ENCODE measurements at places on chromosomes 13 and 19.

GRCh38 chr13:33174491-33174890, 111.1 kb downstream of the STARD13 start:
- DNase-seq: no peak

- no peak for DNase-seq
Measured at GRCh38 chr13:103066781-103067345, 646 bp upstream of the SLC10A2 start.

GRCh38 chr13:27954406-27954851, 14.7 kb downstream of the CDX2 start:
- DNase-seq: no peak

- no peak for DNase-seq
Measured at GRCh38 chr19:15644066-15644741, 3.5 kb downstream of the CYP4F3 start.

- no peak for DNase-seq
Measured at GRCh38 chr19:19662871-19663255, 613 bp downstream of the ATP13A1 start.

GRCh38 chr19:27792576-27793127, 1420.3 kb downstream of the UQCRFS1 start:
- no peak for DNase-seq

- DNase-seq: no peak
Measured at GRCh38 chr13:97026531-97027161, 32.4 kb upstream of the OXGR1 start.

DNA sequence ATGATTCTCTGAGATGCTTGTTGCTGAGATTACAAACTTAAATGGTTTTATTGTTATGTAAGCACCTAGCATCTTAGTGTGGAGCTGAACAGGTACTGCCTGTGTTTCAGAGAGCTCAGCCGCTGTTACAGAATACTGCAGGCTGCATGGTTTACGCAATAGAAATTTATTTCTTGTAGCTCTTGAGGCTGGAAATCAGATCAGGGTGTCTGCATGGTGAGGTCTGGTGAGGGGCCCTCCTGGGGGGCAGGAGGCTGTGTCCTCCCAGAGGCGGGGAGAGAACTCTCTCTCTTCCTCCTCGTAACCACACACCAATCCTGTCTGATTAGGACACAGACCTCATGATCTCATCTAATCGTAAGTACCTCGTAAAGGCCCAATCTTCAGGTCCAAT, 13.1 kb downstream of the ATP11A start:
- no peak for DNase-seq

GRCh38 chr13:29853131-29853530, 2.7 kb upstream of the UBL3 start:
- no peak for DNase-seq

DNA sequence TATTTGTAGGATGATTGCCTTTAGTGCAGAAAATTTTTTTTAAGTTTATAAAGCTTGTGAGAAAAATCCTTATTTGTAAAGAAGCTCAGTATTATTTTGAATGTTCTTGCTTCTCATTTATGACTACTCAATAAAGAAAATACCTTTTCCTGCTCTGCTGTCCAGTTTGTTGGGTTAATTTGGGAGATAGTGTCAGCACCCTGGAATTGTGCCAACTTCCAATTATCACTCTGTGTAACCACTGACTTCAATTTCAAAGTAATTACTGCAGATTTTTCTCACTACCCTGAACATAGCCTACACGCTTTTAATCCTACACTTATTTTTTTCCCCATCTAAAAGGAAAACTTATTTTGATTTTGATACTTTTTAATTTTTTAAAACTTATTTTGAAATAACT, 93.1 kb downstream of the GGACT start:
- DNase-seq: no peak

- no peak for DNase-seq
Measured at GRCh38 chr19:34319230-34319585, 45.8 kb upstream of the GPI start.

- DNase-seq: no peak
Measured at GRCh38 chr13:49953560-49953959, 17.4 kb upstream of the SPRYD7 start.

DNA sequence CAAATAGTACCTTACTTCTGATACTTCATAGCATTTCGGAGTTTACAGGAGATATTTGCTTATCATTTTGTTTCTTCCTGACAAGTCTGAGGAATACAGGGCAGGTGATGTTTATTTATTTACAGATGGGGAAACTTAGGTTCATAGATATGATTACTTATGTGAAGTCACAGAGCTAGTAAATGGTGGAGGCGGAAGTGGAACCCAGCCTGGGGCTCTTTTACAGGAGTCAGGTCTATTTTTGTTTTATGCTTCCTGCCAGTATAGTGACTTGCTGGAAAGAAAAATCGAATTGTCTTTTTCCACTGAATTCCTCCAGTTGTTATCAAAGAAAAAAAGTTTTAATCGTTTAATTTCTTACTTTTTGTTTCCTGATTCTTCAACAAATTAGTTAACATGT, 66.5 kb downstream of the DGKH start:
- DNase-seq: no peak

DNA sequence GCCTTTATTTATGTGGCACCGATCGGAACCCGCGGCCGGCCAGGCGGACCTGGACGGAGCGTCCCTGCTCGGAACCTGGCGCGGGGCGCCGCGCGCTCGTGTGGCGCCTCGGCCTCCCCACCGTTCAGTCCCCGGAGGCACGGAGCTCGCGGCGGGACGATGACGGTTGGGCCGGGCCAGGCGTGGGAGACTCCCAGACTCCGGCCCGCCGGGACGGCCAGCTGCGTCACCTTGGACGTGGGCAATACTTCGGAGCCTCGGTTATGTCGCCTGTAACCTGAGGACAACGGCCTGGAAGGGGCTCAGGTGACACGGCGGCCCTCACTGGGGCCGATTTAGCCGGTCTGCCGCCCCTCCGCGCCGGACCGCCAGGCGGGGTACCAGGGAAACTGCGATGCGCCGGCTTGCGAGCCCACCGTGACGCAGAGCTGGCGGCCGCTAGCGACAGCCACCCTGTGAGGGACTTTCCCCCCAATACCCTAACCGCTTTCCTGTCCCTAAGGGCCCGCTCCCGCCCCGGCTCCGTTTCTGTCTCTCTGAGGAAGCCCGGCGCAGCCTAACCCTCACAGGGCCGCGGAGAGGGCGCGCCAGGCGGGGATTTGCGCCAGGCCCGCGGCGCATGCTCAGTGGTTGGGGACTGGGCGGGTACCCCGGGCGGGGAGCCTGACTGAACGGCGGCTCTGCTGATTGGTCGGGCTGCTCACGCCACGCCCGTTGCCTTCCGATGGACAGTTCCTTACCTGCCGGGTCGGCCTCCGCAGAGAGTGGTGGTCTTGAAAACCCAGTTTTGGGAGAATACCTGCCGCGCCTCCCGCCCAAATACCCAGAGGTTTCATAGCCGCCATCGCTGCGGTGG, 109.5 kb upstream of the DOCK9 start:
- peak; percentile 73 for DNase-seq

DNA sequence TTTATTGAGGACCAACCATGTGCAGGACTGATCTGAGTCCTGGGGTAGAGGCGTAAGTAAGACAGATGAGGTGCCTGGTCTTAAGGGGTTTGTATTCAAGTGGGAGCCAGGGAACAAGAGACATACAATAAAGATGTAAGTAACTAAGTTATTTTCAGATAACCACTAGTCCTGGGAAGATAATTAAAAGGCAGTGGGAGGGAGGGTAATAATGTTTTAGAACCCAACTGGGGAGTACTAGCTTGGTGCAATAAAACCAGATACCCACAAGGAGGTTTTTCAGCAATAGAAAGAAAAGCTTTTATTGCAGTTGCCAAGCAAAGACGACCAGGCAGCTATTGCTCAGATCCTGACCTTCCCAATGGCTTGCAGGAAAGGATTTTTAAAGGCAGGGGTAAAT, 893.7 kb downstream of the UQCRFS1 start:
- DNase-seq: no peak

DNA sequence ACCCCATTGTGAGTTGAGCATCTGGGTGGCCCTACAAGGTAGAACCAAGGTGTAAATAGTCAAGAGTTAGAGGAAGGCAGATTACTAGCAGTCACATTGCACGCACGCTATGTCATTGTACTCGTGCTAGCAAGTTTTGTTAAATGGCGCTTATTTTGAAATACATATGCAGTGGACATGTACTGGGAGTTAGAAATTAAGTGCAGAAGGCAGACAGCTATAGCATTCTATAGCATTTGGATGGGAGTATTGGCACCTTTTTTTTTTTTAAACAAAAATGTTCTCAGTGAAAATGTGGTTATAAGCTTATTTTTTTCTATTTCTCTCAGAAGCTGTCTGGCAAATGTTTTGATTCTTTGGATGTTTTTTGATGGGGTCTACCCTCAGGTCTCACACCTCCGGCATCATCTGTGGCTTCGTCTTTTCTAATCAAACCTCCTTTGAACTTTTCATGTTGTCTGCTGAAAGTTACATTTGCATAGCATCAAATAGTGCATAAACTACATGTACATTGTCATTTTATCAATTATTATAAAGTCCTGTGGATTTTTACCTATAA, 68.1 kb downstream of the ARHGEF7 start:
- no peak for DNase-seq

- DNase-seq: no peak
Measured at GRCh38 chr19:53912653-53913052, 3.6 kb downstream of the CACNG7 start.

- no peak for DNase-seq
Measured at GRCh38 chr13:46759846-46760245, 37.1 kb downstream of the ESD start.

DNA sequence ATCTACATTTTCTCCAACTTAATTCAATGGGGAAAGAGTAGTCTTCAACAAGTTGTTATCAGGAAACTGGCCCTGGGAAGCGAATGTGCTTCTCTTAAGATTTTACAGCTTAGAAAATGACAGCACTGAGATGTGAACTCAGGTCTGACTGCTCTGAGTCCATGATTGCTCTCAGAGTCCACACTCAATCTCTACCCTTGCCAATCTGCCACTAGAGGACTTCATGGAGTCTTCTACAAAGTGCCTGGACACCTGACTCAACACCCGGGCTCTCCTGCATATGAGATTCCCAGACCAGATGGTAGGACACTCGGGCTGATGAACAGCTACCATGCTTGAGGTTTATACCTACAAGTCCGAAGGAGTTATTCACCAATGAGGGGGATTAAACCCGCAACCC, 74.8 kb downstream of the ABCC4 start:
- DNase-seq: no peak

GRCh38 chr13:51324714-51325420, 14.6 kb upstream of the SERPINE3 start:
- no peak for DNase-seq

- no peak for DNase-seq
Measured at GRCh38 chr13:98060282-98060681, 82.6 kb upstream of the FARP1 start.

GRCh38 chr13:100987948-100988347, 313.4 kb upstream of the TMTC4 start:
- DNase-seq: no peak

- peak; percentile 13 for DNase-seq
Measured at GRCh38 chr13:83819611-83820010, 62.7 kb downstream of the SLITRK1 start.

DNA sequence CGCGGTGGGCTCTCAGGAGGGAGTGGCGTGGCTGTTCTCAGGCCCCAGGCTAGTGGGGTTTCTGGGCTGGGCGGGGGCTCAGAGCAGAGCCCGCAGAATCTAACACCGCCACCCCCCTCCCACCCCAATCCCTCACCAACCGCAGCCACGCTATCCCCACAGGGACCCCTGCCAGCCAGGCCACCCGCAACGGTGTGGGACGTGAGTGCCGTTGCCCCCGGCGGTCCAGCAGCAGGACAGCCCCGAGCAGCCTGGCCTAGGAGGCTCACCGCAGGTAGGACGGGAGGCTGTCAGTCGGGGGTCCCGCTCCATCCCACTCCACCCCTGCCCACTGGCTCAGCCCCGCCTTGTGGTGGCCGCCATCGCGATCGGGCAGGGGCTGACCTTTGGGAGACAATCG, at the start of gene NTN5:
Gene NTN5, minus strand, starts transcription at position 24 of the 400 bp plus-strand sequence. CDS start 2,031 bp downstream, outside the sequence.
- no peak for DNase-seq
